ENCODE measurements at places on chromosomes 7 and 10.

GRCh38 chr7:116978006-116978405 lies 24.7 kb downstream of the ST7 start:
- DNase-seq, result no peak

GRCh38 chr10:64773357-64773756 lies 1252.2 kb downstream of the REEP3 start:
- DNase-seq, result no peak

- DNase-seq, result no peak
Observed at GRCh38 chr10:69955897-69956740, 96.5 kb upstream of the MACROH2A2 start.

DNA sequence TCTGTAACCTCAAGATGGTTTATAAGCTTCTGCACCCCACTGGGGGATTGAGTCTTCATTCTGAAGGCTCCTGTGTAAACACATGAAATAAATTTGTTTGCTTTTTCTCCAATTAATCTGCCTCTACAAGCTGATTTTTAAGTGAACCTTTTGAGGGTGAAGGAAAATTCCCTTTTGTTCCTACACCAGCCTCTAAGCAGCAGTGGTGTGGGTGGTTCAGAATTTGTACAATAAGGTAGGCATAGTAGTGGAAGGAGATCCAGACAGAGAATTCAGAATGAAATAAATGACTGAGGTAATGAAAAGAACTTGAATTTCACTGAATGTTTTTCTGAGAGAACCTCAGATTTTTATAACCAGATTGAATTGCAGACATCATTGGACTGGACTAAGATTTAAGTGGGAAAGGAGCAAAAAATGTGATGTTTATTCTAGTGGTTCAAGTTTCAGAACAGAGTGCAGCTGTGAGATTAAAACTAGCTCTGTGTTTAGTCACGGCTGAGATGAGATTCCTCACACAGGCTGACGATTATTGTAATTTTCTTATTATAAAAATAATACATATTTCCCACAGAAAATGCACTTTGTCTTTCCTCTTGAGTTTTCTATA lies 1162.2 kb downstream of the TYW1 start:
- no peak for DNase-seq

- no peak for DNase-seq
Observed at GRCh38 chr10:93656155-93656554, 43.8 kb downstream of the PDE6C start.

GRCh38 chr7:99843808-99844207 lies 16.0 kb downstream of the CYP3A43 start:
- no peak for DNase-seq

- DNase-seq, result no peak
Observed at GRCh38 chr10:114060456-114060855, 16.8 kb downstream of the ADRB1 start.

DNA sequence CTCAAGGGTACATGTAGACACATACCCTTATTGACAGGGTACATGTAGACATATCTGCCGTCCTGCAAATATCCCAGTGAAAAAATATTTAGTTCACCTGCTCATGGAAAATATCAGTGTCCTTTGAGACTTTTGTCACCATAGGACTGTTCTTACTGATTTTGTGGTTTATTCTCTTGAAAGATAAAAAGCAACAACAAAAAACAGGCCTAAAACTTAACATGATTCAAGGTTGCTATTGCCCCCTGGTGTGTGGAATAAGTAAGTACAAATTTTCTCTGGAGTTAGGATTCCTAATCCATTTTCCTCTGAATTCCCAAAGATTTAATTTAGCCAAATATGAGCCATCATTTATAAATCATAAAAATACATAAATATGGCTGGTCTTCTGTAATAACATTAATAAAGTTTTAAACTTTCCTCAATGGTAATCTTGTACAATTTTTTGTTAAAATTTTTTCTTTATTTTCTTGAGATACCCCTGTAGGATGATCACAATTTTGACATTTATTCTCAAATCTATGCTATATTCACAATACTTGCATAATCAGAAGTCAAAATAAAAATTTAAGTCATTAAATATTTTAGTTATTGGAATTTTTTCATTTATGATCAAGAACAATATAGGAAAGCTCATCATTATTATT lies 741.4 kb upstream of the POT1 start:
- DNase-seq, result no peak

GRCh38 chr10:76297358-76297757 lies 865.9 kb downstream of the LRMDA start:
- DNase-seq, result no peak

DNA sequence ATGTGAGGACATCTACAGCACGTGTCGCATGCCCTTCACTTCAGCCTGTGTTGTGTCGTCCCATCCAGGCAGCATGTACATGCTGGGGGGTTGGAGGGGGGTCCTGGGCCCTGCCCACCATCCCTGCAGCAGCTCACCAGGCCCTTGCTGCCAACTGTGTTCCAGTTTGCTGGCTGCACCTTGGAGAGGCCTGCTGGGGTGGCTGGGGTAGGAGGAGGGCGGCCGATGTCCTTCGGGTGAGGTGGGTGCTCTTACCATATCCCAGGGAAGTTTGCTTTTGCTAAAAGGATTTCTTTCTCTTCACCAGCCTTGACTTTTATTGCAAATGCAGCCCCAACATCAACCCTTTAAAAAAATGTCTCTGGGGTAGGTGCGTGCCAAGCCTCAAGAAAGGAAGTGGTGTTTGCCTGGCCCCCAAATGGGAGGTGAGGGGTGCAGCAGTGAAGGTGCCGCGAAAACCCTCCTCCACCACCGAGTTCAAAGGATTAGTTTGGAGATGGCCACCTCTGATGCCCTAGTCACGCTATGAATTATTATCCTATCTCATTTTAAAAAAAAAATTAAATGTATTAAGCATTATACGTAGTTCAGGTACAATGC lies 165.8 kb upstream of the KLF6 start:
- DNase-seq, result no peak

GRCh38 chr10:43294241-43294658 lies 27.4 kb upstream of the RASGEF1A start:
- no peak for DNase-seq

DNA sequence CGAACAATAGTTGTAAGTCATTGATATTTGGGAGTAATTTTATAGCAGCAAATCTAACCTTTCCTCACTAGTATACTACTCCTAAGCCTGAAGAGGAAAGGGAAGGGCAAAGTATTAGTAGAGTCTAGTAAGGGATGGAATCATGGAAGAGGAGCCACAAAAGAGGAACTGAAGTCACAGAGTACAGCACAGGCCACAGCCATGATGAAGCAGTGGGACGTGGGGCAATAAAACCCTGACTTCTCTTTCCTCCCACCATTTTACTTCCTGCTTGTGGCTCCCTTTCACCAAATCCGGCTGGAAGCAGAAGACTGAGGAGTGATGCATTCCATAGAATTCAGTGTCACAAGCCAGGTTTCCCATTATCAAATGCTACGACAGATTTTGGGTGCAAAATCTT lies 58.7 kb downstream of the CABCOCO1 start:
- DNase-seq, result no peak
